ENCODE measurements at places on chromosomes 12 and 14. TPM values are rescaled to one million over a fixed set of nuclear protein-coding genes. Genes with fewer than 3 reads are reported as not detected.

Gene LALBA
- total RNA-seq = not detected

Gene MGST1
- total RNA-seq = 5.7 TPM

Gene SERPINA1
- not detected for total RNA-seq

DNA sequence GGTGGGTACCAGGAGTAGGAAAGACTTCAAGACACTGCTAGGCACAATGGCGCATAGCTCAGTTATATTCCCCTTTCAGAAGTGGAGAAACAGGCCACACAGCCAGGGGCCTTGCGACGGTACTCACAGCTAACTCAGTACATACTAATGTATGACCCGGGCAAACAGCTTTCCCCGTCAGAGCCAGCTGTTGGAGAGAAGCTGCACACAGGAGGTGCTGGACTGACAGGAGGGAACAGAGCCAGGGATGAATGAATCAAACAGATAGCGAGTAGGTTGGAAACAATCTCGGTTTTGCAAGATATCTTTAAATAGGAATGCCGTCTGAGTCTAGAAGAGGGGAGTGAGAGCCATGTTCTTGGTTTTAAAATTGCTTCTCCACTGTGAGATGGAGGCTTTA lies 45.5 kb downstream of the PRIMA1 start:
- H3K4me1 ChIP-seq = peaks cover 35% of the 10 kb centered on the region
- no peak for DNase-seq
- peaks cover 12% of the 10 kb centered on the region for H3K27me3 ChIP-seq
- H3K4me3 ChIP-seq = no peak overlapping the region
- H3K27ac ChIP-seq = no peak overlapping the region

DNA sequence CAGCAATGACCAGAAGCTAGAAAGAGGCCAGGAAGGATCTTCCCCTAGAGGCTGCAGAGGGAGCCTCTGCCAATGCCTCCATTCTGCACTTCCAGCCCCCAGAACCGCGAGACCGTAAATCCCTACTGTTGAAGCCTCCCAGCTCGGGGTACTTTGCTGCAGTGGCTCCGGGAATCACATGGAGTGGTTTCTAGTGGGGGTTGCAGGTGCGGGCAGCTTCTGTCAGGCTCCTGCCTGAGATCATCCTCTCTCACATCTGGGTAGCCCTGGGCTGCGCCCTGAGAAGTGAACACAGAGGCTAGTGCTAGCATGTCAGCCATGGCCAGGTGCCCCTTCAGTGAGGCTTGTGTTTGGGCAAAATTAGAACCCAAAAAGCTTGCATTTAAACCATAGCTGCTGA lies 67.3 kb downstream of the TSPAN9 start:
- peaks cover 8% of the 10 kb centered on the region for H3K27me3 ChIP-seq
- peaks cover 14% of the 10 kb centered on the region for H3K4me1 ChIP-seq
- no peak overlapping the region for H3K4me3 ChIP-seq
- no peak overlapping the region for H3K27ac ChIP-seq
- DNase-seq = no peak

- no peak for DNase-seq
- H3K4me1 ChIP-seq = no peaks in the 10 kb centered on the region
- H3K27ac ChIP-seq = no peak overlapping the region
- no peak overlapping the region for H3K4me3 ChIP-seq
Measured at GRCh38 chr12:68310370-68310769, 21.8 kb downstream of the MDM1 start.

GRCh38 chr14:53110096-53110495 lies 43.0 kb downstream of the DDHD1 start:
- H3K4me1 ChIP-seq = no peaks in the 10 kb centered on the region
- H3K36me3 ChIP-seq = no peaks in the 10 kb centered on the region
- no peaks in the 10 kb centered on the region for H3K27me3 ChIP-seq

GRCh38 chr14:70213721-70214282 lies 25.1 kb upstream of the SLC8A3 start:
- H3K36me3 ChIP-seq = no peaks in the 10 kb centered on the region
- no peak overlapping the region for H3K4me3 ChIP-seq
- DNase-seq = no peak

GRCh38 chr12:130878193-130879185 lies 6.6 kb downstream of the RAN start:
- no peak overlapping the region for H3K4me3 ChIP-seq
- peak overlapping the region; percentile 31 for H3K27ac ChIP-seq
- no peak for DNase-seq
- peaks cover 7% of the 10 kb centered on the region for H3K36me3 ChIP-seq
- H3K27me3 ChIP-seq = peaks cover 2% of the 10 kb centered on the region

GRCh38 chr14:25551674-25552073 lies 501.7 kb upstream of the STXBP6 start:
- no peaks in the 10 kb centered on the region for H3K36me3 ChIP-seq
- no peak overlapping the region for H3K4me3 ChIP-seq
- no peak for DNase-seq
- peaks cover 2% of the 10 kb centered on the region for H3K27me3 ChIP-seq

- peaks cover 13% of the 10 kb centered on the region for H3K4me1 ChIP-seq
Measured at GRCh38 chr12:131860472-131861260, 32.5 kb downstream of the MMP17 start.
